ENCODE measurements at places on chromosomes 11 and 22.

- DNase-seq: no peak
These were observed 480.0 kb upstream of the CADM1 start for GRCh38 chr11:115984228-115984627.

GRCh38 chr11:19199771-19200170 lies 2.0 kb downstream of the CSRP3 start:
- no peak for DNase-seq

GRCh38 chr11:67255353-67255752 lies 10.9 kb upstream of the GRK2 start:
- no peak for DNase-seq

- peak; percentile 38 for DNase-seq
These were observed 773 bp upstream of the PATL1 start for GRCh38 chr11:59669611-59670009.

GRCh38 chr11:78046486-78046854 lies 17.2 kb upstream of the THRSP start:
- DNase-seq: no peak

GRCh38 chr11:121067026-121067425 lies 34.0 kb upstream of the TECTA start:
- no peak for DNase-seq

- no peak for DNase-seq
These were observed 2.8 kb downstream of the IL17RA start for GRCh38 chr22:17087498-17088131.

DNA sequence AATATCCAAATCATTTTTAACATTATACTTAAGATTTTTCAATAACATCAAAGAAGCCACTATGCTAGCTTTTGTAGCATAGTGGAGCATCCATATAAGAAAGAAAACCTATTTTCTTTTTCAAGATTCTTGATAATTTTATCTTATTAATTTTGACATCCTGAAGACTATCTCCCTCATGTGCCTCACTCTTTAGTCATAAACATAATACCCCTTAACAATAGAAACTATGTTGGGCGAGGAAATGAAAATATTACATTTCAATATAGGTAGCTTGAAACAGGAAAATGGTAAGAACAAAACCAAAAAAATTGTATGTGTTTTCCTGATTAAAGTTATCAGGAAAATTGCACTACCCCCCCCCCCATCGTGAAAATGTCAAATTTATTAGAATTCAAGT lies 40.1 kb downstream of the ELMOD1 start:
- DNase-seq: no peak

DNA sequence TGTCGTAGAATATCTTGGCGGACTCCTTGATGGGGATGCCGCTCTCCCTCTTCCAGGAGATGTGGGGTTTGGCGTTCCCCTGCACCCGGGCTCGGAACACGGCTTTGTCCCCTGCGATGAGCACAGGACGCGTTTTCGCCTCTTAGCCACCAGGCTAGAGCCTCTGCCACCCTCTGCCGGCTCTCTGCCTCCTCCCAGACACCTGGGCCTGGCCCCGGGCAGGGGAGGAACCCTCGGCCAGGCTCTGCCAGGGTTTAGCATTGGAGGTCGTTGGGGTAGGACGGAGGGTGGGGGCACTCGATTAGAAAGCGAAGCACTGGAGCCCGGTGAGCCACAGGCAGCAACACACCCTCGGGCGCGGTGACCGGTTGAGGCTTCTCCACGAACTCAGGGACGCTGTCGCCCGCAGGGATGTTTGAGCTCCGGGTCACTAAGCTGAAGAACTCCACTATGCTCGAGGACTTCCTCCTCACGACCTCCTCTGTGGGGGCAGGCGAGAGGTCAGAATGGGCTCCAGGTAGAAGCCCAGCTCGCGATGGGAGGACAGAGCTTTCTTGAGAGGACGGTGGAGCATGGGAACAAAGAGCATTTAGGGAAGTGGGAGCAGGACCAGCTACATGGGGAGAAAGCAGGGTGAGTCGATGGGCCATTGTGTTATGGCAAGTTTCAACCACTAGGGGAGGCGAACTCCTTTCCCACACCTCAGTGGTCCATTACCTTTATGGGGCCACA lies 4.3 kb downstream of the IGSF22 start:
- DNase-seq: no peak

- DNase-seq: peak; percentile 37
These were observed 599 bp downstream of the SIK3 start for GRCh38 chr11:117097389-117098268.

DNA sequence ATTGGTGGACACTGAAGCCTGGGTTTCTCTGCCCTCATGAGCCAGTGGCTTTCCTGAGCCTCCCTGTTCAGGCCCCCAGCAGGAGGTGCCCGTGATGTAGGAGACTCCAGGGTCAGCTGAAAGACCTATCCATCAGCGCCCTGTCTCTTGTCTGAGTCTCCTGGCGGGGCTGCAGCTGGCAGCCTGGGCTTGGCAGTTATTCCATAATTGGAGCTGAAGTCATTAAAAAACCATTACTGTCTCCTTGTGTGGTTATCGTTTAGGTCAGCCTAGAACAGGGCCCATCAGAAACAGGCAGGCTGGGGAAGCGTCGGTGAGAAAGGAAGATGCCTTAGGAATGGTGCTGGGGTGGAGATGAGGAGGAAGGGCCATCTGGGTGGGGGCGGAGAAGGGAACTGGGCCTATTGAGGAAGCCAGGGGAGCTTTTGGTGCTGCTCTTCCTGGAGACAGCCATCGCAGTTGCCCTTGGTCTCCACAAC lies 5.0 kb downstream of the TUB start:
- DNase-seq: no peak

DNA sequence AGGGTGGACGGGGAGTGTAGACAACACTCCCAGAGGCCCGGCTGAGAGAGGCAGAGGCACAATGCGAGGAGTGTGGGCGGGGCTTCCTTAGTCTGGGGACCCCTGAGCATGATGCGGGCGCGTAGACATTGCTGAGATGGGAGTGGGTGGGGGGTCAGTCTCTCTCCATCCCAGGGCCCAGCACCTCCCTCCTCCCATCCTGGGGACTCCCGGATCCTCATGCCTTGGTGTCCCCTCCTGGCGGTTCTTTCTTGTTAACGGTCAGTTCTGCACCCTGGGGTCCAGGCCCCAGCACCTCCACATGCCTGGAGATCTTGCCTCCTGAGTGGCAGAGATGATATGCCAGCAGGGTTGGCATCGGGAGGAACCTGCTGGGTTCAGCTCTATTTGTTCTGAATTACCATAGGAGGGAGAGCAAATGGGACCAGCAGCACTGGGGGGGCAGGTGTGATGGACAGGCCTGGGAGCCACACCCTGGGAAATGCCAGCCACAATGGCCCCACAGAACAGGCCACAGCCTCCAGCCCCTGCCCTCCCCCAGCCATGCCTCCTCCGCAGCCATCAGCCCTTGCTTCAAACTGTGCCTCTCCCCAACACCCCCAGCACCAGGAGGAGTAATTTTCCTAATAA lies 55.7 kb downstream of the RTL6 start:
- no peak for DNase-seq

- DNase-seq: no peak
These were observed 24.1 kb downstream of the NEAT1 start for GRCh38 chr11:65446446-65447277.

DNA sequence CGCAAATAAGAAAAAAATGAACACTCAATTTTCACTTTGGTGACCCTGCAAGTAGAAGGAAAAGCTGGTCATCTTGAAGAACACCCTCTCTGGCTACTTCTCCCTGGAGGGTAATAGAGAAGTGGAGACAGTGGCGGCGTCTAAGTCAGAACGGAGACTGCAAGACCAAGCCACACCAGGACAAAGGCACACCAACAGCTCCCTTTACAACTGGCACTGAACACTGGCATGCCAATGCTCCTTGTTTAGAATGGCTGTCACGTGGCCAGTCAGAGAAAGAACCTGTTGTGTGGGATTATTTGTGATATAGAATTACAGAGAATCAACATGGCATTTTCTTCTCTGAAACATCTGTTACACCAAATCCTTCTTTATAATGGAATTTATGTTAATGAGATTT lies 61.3 kb upstream of the YPEL1 start:
- peak; percentile 92 for DNase-seq

DNA sequence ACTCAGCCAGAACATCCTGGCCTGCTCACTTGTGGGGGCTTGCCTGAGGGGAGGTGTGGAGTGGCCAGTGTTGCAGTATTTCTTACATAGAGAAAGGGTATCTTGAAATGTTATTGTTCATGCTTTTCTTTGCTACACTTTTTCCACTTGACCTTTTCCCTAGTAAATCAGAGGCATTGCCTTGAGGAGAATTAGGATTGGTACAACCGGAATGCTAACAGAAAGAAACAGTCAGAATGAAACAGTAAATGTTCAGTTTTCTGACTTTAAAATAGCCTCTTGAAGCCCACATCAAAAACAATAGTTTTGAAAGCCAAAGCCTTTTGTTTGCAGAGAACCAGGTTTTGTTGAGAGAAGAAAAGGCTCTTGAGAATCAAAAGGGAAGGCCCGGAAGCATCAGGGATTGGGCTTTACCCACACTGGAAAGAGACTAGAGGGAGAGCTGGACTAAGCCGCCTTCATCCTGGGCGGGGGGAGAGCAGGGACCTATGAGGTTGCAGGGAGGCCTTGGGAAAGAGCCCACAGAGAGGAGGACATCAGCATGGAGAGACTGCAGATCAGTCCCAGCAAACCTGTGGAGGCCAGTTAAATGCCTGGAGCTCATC lies 12.4 kb downstream of the ADM start:
- no peak for DNase-seq

- no peak for DNase-seq
These were observed 282.8 kb downstream of the NTM start for GRCh38 chr11:131653260-131653659.

- no peak for DNase-seq
These were observed 21.9 kb downstream of the DRICH1 start for GRCh38 chr22:23609983-23610781.

- DNase-seq: no peak
These were observed 35.8 kb downstream of the OR4C6 start for GRCh38 chr11:55697817-55698216.

DNA sequence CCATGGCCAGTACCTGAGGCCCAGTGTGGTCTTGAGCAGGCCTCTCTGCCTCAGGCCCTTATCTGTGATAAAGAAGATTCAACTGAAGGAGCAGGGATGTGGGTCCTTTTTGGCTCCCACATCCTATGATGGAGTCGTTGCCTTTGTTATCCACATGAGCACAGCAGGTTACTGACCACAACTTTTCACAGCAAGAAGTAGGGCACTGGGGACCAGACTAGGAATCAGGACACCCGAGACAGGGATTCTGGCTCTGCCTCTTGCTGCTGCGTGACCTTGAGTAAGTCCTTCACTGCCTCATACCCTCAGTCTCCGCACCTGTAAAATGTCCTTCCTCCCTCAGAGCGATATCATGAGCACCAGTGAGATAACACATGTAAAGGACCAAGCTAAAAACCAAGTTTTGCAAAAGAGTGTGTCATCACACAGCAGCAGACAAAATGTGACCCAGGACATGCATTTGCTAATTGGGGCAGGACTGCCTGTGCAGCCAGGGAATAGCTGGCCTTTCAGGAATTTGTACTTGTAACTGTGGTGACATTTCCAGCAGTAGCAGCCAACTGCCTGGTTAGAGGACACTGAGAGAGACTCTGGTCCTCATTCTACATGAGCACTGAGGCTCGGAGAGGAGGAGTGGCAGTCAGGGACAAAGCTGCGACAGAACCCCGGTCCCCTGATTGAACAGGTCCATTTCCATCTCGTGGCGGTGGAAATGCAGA lies 13.2 kb upstream of the SMIM35 start:
- DNase-seq: no peak
